ENCODE measurements at places on chromosomes 1 and 21.

- no peak for DNase-seq
These were observed 82.3 kb downstream of the TM2D1 start for GRCh38 chr1:61642475-61643232.

DNA sequence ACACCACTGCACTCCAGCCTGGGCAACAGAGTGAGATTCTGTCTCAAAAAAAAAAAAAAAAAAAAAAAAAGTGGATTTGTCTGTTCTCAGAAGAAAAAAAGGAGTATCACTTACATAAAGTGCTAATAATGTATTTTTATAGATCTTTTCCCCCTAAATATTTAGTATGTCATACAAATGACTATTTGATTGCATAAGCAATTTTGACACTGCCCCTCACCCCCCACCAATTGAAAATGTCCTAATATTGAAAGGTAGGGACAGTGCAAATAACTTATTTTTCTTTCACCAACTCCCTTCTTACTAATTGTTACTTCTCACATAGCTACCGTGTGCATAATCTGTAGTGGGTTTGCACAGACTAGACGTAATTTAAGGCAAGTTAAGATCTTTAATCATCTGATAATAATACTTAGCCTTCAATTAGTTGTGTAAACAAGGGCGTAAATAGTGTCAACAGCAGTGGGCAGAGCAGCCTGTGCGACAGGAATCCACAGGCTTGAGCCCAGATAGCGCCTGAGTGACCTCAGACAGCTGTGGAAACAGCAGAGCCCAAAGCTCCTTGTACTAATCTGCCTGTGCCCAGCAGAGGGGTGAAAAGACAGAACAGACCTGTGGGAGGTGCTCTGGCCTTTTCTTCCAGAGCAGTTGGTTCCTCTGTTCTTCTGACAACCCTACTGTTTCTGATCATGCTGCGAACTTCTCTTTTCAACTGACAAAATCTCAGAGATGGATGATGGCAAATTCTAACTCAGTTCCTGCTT lies 4.5 kb upstream of the IER5 start:
- no peak for DNase-seq

DNA sequence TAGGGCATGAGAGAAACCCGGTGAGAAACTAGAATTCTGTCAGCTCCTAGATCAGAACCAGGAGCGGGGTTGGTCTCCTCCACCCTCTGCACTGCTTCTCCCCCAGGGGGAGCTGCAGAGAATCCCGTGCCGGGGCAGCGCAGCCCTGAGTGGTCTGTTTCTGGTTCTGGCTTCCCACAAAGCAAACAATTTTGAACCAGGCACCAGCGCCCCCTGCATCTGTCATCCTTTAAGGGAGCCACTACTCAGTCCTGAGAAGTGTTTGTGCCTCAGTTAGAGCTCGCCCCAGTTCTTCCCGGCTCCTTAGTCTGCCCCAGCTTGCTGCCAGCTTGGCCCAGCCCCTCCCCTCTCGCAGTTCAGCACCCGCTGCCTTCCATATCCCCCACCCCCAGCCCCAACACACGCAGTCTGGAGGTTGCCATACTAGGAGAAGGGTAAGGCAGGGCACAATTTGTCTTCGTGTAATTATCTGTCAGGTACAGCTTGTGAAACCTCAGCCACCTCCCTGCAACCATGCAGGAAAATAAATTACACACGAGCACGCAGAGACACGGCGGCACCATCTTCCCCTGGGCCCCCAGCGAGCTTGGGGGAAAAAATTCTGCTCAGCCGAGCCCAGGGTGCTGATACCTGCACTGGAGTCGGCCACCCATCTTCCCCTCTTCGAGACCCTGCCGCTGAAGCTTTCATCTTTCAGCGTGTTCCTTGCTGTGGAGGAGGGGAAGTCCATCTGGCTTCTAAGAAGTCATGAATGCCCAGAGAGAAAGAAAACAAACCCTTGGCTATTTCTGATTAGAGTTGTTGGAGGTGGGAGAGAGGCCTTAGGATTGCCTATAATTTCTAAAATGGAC lies 62.6 kb upstream of the CD1D start:
- no peak for DNase-seq

- DNase-seq, result no peak
These were observed 106.6 kb downstream of the NR5A2 start for GRCh38 chr1:200134116-200134515.

GRCh38 chr1:228340686-228341449 lies 65.8 kb downstream of the TRIM11 start:
- DNase-seq, result no peak

DNA sequence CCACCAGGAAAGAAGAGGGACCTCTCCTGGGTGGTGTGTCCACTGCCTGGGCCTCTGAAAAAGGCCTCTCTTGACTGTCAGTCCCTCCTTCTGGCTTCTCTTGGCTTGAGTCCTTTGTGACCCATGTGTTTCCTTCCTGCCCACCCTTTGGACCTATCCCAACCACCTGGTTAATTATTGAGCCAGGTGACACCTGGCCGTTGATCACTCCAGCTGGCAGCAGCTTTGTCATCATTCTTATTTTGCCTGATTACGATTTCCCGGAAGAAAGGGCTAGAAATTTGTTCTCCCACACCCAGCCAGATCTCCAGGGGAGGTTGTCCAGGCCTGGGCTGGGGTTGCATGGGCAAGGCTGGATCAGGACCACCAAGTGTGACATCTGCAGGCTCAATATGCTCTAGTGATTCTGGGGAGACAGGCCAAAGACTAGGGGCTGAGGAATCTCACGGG lies 24.8 kb downstream of the CSF1 start:
- no peak for DNase-seq

DNA sequence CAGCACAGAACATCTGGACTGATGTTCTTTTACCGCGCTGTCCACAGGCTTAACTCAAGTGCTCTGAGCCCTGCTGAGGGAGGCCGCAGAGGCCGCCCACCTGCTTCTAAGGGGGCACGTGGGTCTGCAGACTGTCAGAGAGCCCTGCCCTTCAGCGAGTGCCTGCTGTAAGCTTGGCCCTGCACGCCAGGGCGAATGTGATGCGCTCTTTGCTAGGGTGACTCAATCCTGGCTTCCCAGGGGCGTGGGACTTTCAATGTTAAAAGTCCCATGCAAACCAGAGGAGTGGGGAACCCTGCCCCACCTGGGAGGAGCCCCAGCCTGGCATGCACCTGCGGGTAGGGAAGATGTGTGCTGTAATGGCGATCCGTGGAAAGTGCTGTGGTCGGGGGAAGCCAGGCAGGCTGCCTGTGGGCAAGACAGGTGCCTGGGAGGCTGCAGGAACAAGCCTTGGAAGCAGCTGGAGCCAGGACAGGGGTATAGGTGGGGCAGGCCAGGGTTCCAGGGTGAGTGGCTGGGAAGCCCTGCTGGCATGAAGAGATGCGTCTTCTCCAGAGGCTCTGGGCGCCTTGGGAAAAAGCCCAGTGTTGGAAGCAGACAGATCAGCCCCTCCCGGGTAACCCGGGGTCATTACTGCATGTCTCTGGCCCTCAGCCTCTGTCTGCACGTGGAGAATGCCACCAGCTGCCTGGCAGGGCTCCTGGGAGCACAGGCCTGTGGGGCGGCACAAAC lies 594 bp upstream of the PANK4 start:
- peak; percentile 56 for DNase-seq

GRCh38 chr1:66613187-66613586 lies 79.2 kb downstream of the SGIP1 start:
- DNase-seq, result no peak

DNA sequence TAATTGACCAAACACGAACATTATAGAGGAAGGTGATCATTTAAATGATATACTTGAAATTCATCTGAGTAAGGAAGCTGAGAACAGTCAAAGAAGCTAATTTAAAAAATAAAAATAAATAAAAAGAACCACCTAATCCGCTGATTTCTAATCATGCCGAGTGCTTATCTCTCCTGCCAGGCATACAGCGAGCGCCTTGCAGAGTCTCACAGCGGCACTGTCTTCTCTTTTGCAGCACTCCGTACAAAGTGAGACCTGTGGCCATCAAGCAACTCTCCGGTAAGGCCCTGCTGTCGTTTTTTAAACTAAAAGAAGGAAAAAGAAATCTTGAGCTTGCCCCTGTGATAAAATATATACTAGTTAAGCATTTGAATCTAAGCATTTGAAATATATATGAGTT lies 45.3 kb downstream of the PDE9A start:
- no peak for DNase-seq

GRCh38 chr1:91555821-91556531 lies 55.3 kb downstream of the CDC7 start:
- DNase-seq, result no peak

- no peak for DNase-seq
These were observed 32.7 kb upstream of the ENAH start for GRCh38 chr1:225685476-225686176.

- no peak for DNase-seq
These were observed 88.7 kb downstream of the WDR4 start for GRCh38 chr21:42790520-42791065.

DNA sequence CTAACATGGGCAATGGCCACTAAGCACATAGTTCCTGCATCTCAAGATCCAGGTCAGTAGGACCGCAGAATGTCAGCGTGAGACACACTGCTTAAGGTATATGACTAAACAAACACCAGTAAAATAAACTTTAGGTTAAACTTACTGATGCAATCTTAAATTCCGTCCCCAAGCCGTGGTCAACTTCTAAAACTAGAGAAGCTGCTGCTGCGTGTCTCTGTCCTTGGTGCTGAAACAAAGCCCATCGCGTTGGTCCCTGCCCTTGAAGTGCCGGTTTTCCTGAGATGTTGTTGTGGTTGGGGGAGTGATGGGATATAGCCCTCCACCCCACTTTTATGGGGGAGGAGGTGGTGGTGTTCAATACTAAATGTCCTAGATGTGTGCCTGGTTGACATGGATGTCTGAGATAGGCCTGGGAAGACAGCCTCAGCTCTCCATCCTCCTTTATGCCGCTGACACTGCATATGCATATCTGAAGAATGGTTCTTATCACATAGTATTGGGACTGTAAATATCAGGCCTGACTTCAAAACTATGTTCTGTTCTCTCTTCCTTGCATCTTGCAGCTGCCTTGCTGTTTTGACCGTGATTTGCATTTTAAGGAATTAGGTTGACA lies 72.0 kb upstream of the KCNA3 start:
- DNase-seq, result no peak

GRCh38 chr1:230210981-230211336 lies 143.9 kb downstream of the GALNT2 start:
- DNase-seq, result no peak

DNA sequence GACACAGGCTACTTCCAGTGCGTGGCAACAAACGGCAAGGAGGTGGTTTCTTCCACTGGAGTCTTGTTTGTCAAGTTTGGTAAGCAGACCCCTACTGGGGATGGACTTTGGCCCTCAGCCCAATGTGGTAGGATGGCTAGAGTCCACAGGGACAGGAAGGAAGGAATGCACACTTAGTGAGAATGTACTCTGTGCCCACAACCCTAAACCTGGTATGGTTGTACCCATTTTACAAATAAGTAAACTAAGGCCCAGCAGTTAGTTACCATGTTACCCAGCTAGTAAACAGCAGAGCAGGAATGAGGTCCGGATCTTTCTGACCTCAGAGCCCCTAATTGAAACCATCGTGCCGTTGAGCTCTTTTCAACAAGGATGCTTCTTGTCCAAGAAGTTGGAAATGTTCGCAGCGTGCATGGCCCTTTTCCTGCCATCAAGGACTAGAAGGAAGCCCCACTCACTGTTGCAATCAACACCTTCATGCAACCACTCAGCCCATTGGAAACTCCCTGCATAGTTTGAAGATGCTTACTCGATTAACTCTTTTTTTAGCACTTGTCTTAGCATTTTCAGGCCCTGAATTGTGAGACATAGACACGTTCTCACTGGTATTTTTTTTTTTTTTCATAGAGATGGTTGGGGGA lies 153.4 kb upstream of the UBE2U start:
- no peak for DNase-seq
